ENCODE measurements at places on chromosomes 2 and 18.

DNA sequence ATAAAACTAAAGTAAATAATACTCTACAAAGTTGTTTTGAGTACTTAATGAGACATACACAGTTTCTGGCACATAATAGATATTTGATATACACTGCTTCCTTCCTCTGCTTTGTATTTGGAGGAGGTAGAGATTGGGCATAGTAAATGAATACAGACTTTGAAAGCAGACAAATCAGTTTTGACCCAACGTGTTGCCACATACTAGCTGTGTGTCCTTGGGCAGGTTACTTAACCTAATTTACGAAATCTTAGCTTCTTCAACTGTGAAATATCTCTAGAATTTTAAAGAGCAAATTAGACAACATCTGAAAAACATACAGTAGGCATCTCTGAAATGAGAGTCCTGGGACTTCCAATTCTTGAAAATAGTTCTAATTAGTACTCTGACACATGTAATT is 425.4 kb downstream of the TGIF1 start:
- DNase-seq: no peak

DNA sequence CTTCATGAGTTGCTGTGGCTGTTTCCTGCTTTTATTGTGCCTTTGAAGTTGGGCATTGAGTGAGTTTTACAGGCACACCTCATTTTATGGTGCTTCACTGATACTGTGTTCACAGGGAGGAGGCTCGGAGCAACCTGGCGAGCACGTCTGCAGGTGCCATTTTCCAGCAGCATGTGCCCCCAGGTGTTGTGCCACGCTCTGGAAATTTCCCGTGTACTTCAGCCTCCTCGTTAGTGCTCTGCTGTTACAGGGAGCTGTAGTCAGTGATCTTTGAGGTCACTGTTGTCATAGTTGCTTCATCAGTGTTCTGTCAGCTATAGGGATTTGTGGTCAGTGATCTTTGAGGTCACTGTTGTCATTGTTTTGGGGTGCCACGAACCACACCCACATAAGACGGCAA is 20.1 kb downstream of the CTDP1 start:
- no peak for DNase-seq

DNA sequence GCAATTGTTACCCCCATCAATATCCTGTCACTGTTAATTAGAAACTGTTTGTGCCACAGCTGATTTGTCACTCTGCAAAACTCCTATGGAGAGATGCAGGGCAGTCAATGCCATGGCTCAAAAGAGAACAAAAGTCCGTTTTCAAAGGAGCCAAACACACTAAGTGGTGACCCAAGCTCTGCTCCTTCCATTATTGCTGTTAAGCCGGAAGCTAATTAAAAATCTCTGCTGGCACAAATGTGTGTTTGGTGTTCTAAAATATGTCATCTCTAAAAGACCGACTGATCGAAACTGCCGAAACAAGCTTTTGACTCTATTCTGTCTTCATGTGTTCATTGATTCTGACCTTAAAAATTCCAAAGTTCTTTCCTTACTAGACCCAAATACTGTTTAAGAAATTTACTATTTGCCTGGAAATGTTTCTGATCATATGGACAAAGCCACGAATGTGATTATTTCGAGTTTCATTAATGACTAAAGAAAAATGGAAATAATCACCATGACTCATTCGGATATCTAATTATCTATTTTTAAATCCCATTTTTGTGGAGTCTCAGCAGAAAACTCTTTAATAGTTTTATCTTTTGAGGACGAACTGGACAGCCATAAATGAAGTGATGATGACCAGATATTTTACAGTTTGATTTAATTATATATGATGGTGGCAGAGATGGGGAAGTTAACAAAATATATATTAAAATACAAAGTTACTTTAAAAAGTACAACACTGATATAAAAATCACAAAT is 287.6 kb downstream of the SOCS6 start:
- no peak for DNase-seq

- no peak for DNase-seq
Observed at GRCh38 chr2:217993138-217993537, 9.7 kb downstream of the TNS1 start.

- DNase-seq: peak; percentile 38
Observed at GRCh38 chr18:72811047-72811446, 56.7 kb downstream of the NETO1 start.

GRCh38 chr2:74379851-74380789 is at the start of gene DCTN1:
Gene DCTN1 (minus strand): TSS chr2:74380311. CDS start chr2:74380037, 274 bp downstream.
- no peak for DNase-seq

DNA sequence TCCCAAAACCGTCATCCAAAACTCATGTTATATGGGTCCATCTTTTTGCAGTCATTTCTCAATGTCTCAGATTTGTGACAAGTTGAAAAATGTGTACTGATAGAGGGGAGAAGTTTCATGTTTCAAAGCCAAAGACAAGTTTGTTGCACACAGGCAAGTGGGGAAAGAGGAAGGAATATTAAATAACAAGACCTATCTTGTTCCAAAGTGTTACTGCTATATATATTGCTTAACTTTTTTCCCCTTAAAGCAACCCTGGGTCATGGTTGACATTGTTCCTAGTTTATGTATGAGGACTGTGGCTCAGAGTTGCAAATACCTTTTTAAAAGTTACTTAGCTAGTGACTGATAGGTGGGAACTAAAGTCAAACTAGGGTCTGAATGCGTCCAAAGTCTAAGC is 1.7 kb downstream of the ITGA4 start:
- DNase-seq: no peak

DNA sequence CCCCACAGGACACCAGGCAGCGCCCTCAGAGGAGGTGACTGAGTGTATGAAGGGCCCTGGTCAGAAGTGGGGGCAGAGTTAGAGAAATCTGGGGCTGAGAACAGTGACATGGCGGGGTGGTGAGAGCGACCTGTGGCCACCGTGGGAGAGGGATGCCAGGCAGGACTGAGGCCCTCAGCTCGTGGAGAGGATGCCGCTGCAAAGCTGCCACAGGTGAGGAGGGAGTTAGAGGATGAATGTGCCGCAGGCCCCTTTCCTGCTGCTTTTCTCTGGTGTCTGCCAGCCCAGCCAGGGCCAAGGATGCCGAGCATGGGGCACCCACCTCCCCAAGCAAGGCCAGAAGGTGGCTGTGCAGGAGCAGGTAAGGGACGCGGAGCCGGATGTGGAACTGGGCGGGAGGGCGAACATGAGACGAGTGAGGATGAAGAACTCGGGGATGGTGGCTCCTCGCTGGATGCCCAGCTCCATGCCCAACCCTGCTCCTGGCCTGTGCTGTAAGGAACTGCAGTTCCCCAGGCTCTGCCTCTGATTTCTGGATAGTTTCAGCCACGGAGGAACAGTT is 269.2 kb upstream of the HDAC4 start:
- no peak for DNase-seq

DNA sequence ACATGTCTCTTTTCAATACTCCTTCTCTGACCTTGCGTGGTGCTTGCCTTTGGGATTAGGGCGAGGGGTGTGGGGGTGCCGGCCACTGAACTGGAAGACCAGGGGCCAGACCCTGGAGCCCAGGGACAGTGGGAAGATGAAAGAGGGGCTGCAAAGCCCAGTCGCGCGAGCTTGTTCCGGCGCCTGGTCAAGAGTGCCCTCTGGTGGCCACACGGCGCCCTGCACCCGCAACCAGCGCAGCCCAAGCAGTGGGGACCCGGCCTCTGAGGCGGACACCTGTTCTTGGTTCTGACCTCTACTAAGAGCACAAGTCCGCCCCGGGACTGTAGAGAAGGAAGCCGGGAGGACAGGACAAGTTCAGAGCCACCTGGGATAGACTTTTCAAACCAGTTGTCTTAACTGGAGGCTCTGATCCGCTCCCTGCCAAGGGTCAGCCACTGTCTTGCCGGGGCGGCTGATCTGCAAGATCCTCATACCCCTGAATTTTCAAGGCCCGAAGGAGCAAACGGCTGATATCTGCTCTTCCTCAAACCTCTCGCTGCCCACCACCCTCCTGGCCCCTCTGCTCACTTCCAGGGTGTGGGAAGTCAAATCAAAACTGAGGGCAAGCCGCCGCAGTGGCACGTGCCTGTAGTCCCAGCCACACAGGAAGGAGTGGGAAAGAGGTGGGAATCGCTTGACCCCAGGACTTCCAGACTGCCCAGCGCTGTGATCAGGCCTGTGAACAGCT is 14.9 kb upstream of the MSH6 start:
- no peak for DNase-seq

DNA sequence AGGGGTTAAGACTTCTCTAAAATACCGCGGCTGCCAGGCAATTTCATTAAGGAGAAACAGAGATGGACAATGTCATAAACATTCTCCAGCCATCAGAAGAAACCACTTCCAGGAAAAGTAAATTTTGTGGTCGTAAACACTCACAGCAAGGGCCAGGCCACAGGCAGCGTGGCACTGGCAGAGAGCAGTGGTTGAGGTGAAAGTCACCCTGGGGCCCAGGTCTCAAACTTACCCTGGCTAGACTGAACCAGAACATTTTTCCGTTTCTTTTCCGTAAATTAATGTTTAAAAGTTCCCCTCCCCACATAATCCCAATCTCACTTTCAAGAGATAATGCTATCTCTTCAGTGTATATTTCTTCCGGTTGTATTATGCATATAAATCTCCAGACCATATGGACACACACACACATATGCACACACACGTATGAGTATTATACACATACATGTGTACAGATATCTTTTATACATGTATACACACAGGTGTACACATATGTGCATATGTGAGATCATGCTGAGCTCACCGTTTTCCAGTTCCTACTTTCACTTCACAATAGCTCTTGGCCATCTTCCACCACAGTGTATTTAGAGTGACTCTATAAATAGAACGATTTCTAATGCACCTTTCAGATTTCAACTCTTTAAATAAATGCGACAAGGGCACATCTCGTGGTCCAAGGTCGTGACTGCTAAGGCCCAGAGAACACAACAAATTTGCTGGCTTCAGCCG is 90.1 kb downstream of the MALT1 start:
- DNase-seq: no peak

GRCh38 chr2:98026927-98027522 is 31.3 kb upstream of the TMEM131 start:
- no peak for DNase-seq

DNA sequence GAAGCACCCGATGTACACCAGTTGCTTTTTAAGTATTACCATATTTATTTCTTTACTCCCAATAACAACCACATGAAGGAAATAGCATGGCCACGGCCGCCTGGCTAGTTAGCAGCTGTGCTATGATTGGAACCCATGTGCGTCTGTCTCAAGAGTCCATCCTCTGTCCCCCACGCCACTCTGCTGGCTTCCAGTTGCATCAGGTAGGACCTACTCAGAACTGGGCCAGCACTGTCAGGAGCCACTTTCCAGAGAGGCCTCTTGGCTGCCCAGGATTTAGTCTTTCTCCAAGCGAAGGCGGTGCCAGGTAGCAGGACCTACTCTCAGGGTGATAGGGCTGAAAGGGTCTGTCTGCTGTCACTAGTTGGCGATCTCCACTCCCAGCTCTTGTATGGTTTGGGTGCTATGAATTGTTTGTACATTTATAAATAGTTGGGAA is 22.1 kb downstream of the ASB18 start:
- no peak for DNase-seq

- no peak for DNase-seq
Observed at GRCh38 chr2:236754271-236754944, 184.8 kb downstream of the ACKR3 start.

GRCh38 chr18:28409811-28410210 is 232.9 kb upstream of the CDH2 start:
- no peak for DNase-seq

- no peak for DNase-seq
Observed at GRCh38 chr2:11348209-11348749, 3.8 kb upstream of the ROCK2 start.

GRCh38 chr2:186347472-186347871 is 138.6 kb upstream of the ZC3H15 start:
- peak; percentile 53 for DNase-seq

DNA sequence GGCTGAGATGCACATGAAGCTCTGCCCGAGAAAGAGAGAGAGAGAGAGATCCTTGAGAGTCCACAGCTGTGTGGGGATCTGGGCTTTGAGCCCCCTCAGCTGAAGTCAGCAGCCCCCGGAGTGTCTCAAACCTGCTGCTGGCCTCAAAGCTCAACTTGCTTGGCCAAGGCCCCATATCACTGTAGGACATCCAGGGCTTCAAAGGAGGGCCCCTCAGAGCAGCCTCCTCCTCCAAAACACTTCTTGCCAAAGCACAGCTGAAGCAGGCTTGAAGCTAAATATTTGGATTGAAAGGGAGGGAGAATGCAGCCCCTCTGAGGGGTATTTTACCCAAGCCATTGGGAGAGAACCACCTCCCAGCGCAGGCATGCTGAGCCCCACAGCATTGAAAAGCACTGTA is 357.6 kb downstream of the OSR1 start:
- DNase-seq: no peak

- no peak for DNase-seq
Observed at GRCh38 chr2:74777161-74777900, 56.6 kb upstream of the HK2 start.

- DNase-seq: no peak
Observed at GRCh38 chr2:21330786-21331391, 207.1 kb downstream of the TDRD15 start.

DNA sequence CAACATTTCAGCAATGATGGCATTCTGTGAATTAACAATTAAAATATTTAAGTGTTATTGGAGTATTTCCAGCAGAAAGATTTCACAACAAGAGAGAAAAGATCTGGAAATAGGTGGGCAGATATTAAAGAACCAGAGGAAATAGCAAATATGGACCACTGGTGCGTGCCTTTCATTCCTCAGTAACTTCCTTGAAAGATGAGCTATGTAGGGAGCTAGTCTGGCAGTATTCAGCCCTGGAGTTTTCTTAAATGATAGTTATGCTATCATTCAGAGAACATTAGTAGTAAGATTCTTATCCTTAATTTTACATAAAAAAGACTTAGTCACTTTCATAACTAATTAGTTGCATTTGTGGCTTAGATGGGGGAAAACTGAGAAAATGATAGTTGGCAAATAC is 41.5 kb downstream of the TANC1 start:
- no peak for DNase-seq

DNA sequence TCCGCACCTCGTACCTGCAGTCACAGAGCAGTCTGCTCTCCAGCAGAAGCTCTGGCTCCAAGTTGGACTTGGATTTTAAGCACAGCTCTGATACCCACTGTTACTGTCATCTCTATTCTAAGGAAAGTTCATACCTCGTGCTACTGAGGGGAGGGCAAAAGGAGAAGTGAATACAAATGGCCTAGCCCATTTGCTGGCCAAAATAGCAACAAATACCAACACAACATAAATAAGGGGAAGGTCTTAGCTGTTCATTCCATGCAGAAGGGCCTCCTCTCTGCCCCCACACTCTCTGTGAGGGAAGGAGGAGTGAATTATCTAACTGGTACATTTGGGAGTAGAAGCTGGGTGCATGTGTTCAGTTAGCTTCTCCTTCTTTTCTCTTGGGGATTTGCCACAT is 739.4 kb upstream of the RAB6C start:
- no peak for DNase-seq

- DNase-seq: no peak
Observed at GRCh38 chr2:191015831-191016230, 1.9 kb upstream of the STAT1 start.

Data from NCI-H1436 treated with DMSO at 0.1 percent for 48 hours (cell line).